Activated CD4-positive, alpha-beta T cell treated with anti-CD3 and anti-CD28 coated beads, Interleukin-2, Interleukin-6, amounts not matched to agents 100 ng/mL and 50 ng/mL, durations not matched to agents 16 hours and 8 hours (primary cell): ENCODE measurements at places on chromosomes 6 and 20.

DNA sequence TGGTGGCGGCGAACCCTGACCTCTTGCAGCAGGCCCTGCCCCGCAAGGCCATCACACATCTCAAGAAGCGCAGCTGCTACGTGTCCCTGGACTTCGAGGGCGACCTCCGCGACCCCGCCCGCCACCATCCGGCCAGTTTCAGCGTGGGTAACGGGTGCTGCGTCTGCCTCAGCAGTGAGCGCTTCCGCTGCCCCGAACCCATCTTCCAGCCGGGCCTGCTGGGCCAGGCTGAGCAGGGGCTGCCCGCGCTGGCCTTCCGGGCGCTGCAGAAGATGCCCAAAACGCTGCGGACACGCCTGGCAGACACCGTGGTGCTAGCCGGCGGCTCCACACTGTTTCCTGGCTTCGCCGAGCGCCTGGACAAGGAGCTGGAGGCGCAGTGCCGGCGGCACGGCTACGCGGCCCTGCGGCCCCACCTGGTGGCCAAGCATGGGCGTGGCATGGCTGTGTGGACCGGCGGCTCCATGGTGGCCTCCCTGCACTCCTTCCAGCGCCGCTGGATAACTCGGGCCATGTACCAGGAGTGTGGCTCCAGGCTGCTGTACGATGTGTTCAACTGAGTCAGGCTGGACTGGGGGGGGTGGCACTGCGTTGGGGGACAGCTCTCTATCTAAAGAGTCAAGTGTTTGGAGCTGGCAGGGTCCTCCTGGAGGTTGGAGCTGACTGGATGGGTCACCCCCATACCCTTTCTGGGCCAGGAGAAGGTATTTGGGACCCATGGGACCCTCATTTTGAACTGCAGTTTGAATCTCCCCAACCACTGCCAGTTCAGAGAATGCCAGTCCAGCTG is 1.1 kb downstream of the ACTL10 start:
- DNase-seq, result peak; percentile 89

GRCh38 chr6:151128763-151129370 is 110.9 kb upstream of the AKAP12 start:
- DNase-seq, result no peak

GRCh38 chr20:51469578-51470498 is 72.7 kb downstream of the NFATC2 start:
- no peak for DNase-seq

- no peak for DNase-seq
Measured at GRCh38 chr20:57922706-57923105, 212.9 kb upstream of the PMEPA1 start.

DNA sequence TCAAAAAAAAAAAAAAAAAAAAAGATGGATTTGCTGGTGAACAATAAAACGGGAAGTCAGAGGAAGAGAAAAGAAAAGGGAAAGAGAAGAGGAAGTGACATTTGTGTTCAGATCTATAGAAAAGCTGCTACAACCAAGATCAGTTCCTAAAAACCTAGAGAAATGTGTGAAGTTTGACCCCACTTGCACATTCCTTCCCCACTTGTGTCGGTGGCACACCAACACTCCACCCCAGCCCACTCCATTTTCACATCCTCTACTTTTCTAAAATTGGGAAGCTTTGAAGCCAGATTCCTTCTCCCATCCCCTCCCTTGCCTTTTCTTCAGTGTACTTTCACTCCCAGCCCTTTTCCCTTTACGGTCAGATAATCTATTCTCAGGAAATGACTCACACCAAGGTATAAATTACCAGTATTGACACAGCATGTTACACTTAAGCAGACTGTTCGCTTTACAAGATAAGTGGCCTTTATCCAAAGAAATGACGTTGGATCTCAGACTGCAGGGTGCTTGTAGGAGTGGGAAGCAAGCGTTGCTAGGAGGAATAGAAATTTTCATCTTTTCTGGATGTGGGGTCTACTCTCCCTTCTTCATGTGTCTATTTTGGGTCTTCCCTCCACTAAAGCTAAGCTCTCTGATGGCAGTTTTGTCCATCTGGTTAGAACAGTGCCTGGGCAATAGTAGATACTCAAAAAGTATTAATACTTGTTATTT is 92.5 kb upstream of the ADGRF1 start:
- DNase-seq, result no peak

- DNase-seq, result no peak
Measured at GRCh38 chr6:133863228-133863627, 25.7 kb upstream of the TCF21 start.

DNA sequence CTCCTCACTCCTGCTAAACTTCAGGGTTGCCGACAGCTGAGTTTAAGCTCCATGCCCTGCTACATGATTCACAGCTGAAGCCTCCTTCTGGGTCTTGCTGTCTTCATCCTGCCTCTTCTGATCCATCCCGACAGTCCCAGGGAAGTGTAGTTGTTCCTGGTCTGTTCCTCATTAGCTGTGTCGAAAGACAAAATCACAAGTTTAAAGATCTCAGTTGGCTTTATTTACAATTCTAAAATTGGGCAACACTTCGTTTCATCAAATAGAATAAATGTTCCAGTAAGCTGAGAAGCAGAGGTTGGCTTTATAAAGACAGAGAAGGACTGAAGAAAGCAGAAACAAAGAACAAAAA is 4.1 kb upstream of the SLC2A10 start:
- no peak for DNase-seq
